Fibroblast of skin of right quadriceps (primary cell): ENCODE measurements at places on chromosomes 16 and 17.

GRCh38 chr17:41615454-41615853, 2.9 kb upstream of the KRT16 start:
- no peak for DNase-seq

DNA sequence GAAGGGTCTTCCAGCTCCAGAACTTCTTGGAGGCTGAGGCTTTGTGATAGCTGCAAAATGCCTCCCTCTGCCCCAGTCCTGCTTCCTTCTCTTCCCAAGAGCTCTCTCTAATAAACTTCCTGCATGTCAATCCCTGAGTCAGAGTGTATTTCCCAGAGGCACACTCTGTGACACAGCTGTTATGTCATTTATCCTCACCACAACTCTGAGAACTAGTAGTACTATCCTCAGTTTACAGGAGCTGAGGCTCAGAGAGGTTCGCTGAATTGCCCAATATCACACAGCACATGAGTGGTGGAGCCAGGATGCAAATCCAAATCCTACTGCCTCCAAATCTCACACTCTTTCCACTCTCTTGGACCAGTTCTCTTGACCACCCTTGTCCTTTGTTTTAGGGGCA, 20.0 kb downstream of the UNC45B start:
- peak; percentile 20 for DNase-seq

DNA sequence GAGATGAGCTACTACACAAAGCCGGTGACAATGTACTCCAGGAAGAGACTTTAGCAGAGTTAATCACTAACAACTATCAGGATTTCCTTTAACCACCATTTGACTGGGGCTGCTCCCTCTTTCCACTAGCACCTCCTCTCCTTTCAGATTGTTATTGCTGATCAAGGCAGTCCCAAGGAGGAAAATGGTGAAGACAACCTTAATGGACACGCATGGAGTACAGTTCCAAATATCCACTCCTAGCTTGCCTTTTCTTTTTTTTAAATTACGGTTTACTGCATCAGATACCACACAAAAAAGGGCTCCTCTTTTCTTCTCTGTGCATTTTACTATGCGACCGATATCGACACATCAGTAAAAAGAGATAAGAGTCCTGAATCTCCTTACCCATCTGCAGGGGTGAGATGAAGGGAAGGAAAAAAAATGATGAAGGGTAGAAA, 30.9 kb downstream of the FAM222B start:
- peak; percentile 12 for DNase-seq

DNA sequence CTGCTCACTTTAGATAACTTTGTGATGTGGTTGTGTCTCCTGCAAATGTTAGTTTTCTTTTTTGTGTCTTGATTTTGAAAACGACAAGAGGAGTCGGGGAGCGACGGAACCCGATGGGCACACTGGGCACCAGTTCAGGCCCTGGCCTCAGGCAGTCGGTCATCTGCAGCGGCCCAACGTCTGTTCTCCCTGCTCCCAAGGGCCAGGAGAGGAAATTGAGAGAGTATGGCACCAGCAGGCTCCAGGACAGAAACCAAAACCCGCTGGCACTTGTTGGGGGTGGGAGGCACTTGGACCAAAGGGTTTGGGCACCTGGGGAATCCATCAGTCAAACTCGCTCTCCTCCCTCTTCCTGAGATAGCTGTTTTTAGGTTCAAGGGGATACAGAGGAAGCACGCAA, 17.2 kb downstream of the RBFOX3 start:
- no peak for DNase-seq

DNA sequence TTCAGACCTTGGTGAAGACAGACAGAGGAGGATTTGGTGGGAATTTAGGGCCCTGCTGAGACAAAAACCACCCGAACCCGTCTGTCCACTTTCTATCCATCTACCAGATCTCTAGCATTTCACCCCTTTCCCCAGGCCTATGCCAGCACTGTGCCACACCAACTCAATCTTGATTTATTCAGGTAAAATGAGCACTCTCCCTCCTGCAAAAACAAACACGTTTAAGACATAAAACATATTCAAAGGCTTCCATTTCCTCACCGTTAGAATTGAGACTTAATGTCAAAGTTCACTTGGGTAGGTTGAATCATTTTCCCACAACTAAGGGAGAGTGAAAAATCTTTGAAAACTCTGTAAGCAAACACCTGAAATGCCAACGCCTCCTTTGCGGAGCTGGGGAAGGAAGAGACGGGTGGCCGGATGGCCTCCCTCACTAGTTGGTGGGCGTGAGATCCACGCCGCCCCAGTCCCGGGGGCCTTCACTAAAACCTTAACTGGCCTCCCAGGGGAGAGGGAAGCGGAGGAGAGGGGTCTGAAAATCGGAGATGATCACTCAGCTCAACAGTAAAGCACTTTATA, 862 bp downstream of the DCAKD start:
- DNase-seq: peak; percentile 28
